A673 (cell line): ENCODE measurements at places on chromosomes 6 and 20. TPM values are rescaled to one million over a fixed set of nuclear protein-coding genes. Genes with fewer than 3 reads are reported as not detected.

DNA sequence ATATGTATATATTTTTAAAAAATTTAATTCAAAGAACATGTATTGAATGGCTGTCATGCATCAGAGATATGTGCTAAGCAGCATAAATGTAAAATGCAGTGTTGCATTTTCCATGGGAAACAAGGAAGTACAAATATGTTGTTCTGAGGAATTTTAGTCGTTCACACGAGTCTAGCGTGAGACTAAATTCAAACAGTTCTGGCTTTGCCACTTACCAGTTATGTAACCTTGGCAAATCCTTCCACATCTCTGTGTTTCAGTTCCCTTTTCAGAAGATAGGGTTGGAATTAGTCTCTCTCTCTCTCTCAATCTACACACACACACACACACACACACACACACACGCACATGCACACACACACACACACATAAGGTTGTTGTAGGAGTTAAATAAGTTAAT is 305.4 kb downstream of the UTRN start:
- DNase-seq: no peak

DNA sequence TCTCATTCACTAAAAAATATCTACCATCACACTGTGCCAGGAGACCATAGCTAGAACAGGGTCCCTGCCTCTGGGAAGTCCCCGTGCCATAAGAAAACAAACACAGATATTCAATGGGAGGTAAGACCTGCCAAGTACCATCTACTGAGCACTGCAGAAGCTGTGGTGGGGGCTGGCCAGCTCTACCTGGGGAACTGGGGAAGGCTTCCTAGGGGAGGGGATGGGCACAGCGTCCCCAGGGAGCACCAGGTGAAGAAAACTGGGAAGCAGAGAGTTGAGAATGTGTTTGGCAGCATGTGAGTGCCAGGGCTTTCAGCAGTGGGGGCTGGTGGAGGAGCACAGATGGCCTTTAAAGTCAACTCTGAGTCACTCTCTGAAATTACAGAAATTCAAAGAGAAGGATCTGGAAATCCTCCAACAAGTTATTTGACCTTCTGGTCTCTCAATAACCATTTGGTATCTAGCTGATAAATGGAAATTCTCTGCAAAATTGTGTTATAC is 85.2 kb downstream of the SHLD1 start:
- no peak for DNase-seq

GRIK2 gene
- 62.1 and 65.6 TPM in 2 replicates for total RNA-seq

DNA sequence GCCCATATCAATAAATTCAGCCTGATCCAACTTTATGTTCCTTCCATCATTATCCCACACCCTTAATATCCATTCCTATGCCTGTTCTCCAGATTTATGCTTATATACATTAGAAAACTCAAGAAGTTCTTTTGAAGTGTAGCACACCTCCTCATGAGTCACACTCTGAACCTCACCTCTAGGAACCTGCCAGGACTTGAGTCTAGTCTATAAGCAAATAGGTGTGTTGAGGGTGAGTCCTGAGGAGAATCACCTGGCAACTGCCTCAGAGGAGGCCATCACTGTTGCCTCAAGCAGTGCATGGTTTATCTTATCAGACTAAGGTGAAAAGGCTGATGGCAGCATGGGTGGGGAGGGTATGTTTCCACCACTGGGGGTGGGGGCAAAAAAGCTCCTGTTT is 496.7 kb downstream of the C6orf118 start:
- no peak for DNase-seq

CCN6 gene
- not detected in 2 replicates for total RNA-seq

DNA sequence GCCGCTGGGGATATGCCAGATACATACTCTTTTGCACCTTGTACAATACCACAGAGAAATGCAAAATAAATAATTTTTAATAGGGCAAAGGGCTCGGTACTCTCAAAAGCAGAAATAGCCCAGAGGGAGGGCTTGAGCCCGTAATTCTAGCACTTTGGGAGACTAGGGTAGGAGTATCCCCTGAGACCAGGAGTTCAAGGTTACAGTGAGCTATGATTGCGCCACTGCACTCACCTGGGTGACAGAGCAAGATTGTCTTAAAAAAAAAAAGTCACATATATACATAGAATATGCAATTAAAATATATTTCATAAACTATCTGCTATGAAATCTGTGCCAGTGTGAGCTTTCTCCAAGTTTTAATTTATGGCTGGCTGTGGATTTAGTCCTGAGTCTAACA is 818 bp upstream of the TRMT11 start:
- no peak for DNase-seq

LPA gene
- not detected in 2 replicates for total RNA-seq

DNA sequence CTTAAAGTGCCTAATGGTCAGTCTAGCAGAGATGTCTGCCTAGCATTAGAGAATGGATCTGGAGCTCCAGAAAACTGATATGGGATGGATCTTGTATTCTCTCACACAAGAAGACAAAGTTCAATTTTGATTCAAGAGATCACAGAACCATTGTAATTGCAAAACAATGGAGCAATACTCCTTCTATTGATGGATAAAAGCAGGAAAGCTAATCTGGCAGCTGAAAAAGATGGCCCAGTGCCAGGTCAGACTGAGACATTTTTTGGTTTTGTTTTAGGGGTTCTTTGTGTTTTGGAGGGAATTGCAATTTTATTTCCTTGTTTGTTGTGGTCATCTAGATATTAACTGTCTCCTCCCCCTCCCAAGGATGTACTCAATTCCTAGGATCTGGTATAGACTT is 14.6 kb upstream of the ZNF133 start:
- DNase-seq: no peak

RCAN2 gene
- total RNA-seq: 0.13 TPM in 1 of 2 replicates, not detected in the other

GRCh38 chr6:27863962-27864905 is 48.0 kb downstream of the OR2B2 start:
- DNase-seq: peak; percentile 34

DNA sequence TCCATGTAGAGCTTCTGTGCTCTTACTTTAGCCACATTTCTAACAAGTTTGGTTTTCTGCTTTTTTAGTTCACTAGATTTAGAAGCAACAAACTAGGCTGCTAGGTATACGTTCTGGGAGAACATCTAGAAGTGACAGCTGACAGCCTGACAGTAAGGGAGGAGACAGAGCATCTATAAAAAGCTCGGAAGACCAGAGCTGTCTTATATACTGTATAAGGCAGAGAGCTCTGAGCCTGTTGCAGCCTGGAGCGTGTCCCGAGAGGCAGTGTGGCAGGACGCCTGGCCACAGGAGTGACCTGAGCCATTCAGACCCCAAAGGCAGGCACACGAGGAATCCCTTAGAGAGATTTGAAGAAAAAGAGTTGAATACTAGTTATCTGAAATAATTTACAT is 24.6 kb downstream of the PPP1R14C start:
- no peak for DNase-seq

PLCB1 gene
- total RNA-seq: 6.8 and 10.4 TPM in 2 replicates

GRCh38 chr6:160227038-160227768 is 31.4 kb downstream of the SLC22A2 start:
- no peak for DNase-seq

DNA sequence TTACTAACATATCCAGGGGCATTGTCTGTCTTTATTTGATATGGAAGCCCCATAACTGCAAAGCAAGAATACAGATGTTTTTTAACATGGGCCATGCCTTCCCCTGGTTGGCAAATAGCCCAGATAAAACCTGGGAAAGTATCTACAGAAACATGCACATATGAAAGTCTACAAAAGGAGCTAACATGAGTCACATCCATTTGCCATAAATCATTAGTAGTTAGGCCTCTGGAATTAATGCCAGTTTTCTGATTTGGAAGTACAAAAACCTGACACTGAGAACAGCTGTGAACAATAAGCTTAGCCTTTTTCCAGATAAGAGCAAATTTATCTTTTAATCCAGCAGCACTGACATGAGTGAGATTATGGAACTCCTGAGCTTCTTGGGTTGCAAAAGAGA is 418.0 kb upstream of the IMPG1 start:
- DNase-seq: no peak

- DNase-seq: no peak
These were observed 11.6 kb upstream of the NTSR1 start for GRCh38 chr20:62696989-62697388.

DNA sequence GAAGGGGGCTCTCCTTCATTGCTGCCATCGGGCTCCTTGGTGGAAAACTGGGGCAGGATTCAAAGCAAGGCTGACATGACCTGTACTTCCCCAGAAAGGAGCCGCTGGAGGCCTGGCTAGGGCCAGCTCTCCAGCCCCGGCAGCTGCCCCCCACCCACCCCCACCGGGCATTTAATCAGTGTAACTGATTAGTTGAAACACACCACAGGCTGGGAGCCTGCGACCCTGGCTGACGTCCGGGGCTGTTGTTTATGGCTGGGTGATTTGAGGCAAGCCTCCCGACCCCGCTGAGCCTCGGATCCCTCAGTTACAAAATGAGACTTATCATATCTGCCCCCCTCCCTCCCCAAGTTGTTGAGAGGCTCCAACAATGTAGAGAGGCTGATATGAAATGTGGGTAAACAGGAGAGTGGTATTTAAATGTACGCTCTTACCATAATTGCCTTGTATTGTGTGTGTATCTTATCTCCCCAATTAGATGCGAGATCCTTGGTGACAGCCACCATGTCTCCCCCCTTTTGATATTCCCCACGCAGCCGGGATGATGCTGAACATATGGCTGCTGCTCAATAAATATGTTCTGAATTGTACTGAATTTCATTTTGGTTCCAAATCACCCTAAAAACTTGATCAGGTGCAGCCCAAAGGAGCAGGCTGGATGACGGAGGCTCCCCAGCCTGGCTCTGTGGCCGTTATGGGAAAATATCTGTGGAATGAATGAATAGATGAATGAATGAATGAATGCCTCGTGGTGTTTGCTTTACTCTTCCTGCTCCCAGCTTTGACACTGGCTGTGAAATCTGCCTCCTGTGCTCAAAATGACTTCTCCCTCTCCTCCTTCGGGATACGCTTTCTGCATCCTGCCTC is 31.8 kb upstream of the APCDD1L start:
- DNase-seq: no peak

DNA sequence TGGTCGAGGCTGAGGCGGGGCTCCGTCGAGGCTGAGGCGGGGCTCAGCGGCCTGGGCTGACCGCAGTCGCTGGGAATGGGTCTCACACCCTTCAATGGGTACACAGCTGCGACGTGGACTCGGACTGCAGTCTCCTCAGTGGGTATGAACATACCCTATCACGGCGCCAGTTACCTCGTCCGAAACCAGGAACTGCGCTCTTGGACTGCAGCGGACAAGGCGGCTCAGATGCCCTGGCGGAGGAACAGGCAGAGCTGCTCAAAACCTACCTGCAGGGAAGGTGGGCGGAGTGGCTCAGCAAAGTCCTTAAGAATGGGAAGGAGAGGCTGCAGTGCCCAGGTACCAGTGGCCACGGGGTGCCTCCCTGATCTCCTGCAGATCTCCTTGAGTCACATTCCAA is 14.2 kb downstream of the HLA-A start:
- no peak for DNase-seq

CPNE5 gene
- 0.13 and 0.48 TPM in 2 replicates for total RNA-seq

NTSR1 gene
- 8.7 and 15.9 TPM in 2 replicates for total RNA-seq

- DNase-seq: no peak
These were observed 22.7 kb downstream of the TAF11 start for GRCh38 chr6:34865107-34865506.

- DNase-seq: no peak
These were observed 115.8 kb upstream of the MAP7 start for GRCh38 chr6:136666041-136666440.

GRCh38 chr6:35790683-35791082 is 6.4 kb downstream of the CLPS start:
- DNase-seq: no peak

GRCh38 chr20:23061734-23062561 is 12.5 kb upstream of the THBD start:
- DNase-seq: peak; percentile 10

DNA sequence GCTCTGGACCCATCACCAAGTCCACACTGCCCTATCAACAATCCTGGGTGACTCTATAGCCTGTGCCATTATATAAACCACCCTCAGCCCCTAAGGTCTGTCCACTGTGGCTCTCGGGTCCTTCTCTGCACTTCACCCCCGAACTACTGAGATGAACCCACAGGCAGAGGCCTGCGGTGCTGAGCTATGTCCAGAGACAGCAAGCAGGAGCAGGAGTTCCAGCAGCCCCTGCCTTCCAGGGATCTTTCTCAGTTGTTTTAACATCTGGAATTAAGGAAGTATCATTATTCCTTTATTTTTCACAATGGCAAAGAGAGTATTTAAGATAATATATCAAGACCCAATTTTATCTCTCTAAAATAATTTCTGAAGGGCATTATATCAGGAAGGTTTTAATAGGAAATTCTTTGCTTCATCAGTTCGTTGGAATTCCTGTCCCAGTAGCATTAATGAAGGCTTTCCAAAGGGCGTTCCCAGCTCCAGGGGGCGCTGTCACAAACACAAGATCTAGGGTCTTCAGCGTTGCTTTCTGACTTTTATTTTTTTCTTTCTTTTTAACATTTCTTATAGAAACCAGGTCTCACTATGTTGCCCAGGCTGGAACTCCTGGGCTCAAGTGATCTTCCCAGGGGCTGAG is 27.3 kb downstream of the RRBP1 start:
- DNase-seq: peak; percentile 71
